ENCODE measurements at places on chromosomes 4 and X.

GRCh38 chrX:136961594-136962135, 72.1 kb downstream of the GPR101 start:
- DNase-seq = no peak

DNA sequence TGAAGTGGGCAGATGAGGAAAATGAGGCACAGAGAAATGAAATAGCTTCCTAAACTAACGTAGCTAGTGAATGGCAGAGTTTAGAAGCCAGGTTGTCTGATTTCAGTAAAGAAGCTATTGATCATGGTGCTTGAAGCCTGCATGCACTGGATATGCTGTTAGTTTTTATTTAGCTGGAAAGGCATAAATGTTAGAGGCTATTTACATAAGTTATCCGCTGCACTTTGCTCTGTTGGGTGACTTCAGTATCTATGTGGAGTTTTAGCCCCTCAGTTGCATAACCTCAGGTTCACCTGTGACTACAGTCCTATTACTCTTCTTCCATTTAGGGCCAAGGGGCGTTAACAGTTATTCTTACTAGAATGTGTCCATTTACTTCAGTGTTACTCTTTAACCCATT, 522.4 kb upstream of the RPS6KA3 start:
- no peak for DNase-seq

- peak; percentile 74 for DNase-seq
Measured at GRCh38 chr4:3442959-3443749, 1.4 kb downstream of the HGFAC start.

GRCh38 chr4:11495291-11495690, 66.6 kb upstream of the HS3ST1 start:
- DNase-seq = no peak

DNA sequence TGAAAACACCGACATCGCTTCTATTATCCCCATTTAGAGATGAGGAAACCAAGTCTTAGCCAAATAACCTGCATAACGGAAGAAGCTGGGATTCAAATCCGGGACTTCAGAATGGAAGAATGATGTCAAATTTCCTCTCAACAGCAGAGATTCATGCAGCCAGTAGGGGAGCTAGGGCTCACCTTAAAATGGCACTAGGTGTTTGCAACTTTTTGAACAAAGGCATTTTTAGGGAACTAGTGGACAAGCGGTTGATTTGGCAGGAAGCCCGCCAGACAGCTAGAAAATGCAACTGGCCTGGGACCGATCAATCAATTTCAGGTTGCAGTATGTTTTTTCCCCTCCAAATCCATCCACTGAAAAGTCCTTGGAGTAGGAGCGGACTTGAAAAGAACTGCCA, 224.2 kb downstream of the PTTG2 start:
- no peak for DNase-seq

GRCh38 chrX:119726900-119727555, 31.4 kb upstream of the SOWAHD start:
- DNase-seq = no peak

- no peak for DNase-seq
Measured at GRCh38 chrX:150573702-150574101, 5.3 kb downstream of the MTM1 start.

GRCh38 chrX:106608016-106608415, 3.8 kb upstream of the RADX start:
- no peak for DNase-seq

DNA sequence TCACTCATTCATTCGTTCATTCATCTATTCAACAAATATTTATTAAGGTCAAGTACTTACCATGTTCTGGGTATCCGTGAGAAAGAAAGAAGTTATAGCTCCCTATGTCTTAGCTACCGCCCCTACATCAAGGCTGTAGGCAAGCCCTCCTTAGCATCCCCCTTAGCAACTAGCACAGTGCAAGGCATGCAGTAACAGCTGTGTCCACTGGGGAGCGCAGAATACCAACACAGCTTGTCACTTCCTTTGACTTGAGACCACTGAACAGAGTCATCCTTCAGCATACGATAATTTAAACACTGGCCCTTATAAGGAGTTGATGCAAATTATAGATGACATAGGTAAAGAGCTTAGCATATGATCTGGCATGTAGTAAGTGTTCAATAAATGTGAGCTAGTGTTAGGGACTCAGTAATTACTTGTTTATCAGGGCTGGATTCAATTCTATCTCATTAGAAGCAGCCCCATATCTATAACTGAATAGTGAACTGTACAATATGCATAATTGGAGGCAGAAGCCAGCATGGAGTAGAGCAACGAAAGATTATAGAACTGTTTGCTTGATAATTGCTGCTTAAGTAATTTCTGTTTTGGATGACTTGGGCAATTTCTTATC, 8.7 kb downstream of the KIAA1210 start:
- peak; percentile 83 for DNase-seq

DNA sequence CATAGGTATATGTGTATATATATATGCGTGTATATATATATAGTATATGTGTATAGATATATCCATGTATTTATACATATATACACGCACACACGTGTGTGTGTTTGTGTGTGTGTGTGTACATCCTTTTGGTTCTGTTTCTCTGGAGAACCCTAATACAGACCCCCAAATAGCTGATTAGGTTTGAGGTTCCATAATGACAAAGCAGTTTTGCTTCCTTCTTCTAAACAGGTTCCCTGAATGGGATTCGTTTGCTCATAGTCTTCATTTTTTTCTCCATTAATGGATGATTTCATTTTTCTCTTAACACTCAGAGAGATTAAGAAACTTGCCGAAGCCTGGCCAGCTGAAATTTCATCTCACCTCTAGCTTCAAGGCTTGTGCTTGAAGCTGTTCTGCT, 234.0 kb upstream of the BCOR start:
- no peak for DNase-seq

GRCh38 chr4:184792950-184793555, 32.7 kb downstream of the ACSL1 start:
- peak; percentile 16 for DNase-seq

GRCh38 chr4:110878413-110878812, 255.5 kb upstream of the PITX2 start:
- no peak for DNase-seq

DNA sequence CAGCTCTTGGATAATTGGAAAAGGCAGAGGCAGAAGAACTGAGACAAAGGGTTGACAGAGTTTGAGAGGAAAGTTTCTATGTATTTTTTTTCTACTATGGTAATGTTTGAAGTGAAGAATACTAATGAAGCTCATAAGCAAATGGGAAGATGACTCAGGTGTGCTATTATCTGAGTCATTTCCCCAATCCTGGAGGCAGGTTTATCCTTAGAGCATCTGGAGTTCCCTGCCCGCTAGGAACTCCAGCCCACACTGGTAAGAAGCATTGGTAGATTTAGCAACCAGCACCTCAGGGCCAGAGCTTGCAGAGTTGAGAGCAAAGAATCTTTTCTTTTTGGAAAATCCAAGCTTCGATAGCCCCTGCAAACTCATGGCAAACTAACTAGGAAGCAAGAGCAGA, 55.2 kb downstream of the DOCK11 start:
- no peak for DNase-seq

GRCh38 chr4:24913119-24913485, 260 bp upstream of the CCDC149 start:
- no peak for DNase-seq

GRCh38 chr4:86034616-86035015, 325.2 kb downstream of the MAPK10 start:
- DNase-seq = no peak

GRCh38 chr4:177505171-177505615, 63.0 kb upstream of the AGA start:
- DNase-seq = peak; percentile 32

GRCh38 chr4:88091378-88091777, 67.1 kb downstream of the ABCG2 start:
- DNase-seq = no peak

GRCh38 chr4:37892641-37893040, 1.8 kb downstream of the TBC1D1 start:
- DNase-seq = no peak

GRCh38 chrX:74295101-74295500, 8.9 kb upstream of the ZCCHC13 start:
- no peak for DNase-seq

GRCh38 chr4:147076179-147076578, 130.5 kb upstream of the TTC29 start:
- DNase-seq = no peak

- DNase-seq = no peak
Measured at GRCh38 chrX:18701621-18702361, 5.7 kb upstream of the PPEF1 start.

DNA sequence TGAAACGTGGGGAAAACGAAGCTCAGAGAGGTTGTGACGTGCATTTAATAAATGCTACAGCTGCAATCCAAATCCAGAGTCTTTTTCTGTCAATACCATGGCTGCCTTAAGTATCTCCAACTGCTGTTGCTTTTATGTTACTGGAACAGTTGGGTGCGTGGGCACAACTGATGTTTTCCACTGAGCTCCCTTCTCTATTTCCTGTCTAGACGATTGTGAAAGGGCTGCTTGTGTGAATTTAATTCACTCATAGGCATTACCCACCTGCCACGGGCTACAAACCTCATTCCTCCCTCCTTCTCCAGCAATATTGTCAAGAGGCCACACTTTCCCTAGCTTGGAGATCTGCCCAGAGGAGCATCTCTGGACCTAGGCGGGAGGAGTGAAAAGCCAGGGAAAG, 526.0 kb downstream of the MID1IP1 start:
- DNase-seq = no peak

- DNase-seq = no peak
Measured at GRCh38 chrX:38318606-38319005, 8.7 kb downstream of the RPGR start.

DNA sequence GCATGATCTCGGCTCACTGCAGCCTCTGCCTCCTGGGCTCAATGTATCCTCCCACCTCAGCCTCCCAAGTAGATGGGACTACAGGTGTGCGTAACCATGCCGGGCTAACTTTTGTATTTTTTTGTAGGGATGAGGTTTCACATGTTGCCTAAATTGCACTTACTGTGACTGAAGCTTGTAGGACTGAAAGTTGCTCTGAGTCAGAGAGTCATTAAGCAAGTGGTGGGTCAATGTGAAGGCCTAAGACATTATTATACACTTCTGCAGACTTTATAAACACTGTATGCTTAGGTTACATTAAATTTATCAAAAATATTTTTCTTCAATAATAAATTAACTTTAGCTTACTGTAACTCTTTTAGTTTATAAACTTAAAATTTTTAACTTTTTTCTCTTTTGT, 170.2 kb downstream of the FAT4 start:
- DNase-seq = no peak

- DNase-seq = peak; percentile 48
Measured at GRCh38 chrX:40573763-40574162, 7.0 kb upstream of the ATP6AP2 start.

DNA sequence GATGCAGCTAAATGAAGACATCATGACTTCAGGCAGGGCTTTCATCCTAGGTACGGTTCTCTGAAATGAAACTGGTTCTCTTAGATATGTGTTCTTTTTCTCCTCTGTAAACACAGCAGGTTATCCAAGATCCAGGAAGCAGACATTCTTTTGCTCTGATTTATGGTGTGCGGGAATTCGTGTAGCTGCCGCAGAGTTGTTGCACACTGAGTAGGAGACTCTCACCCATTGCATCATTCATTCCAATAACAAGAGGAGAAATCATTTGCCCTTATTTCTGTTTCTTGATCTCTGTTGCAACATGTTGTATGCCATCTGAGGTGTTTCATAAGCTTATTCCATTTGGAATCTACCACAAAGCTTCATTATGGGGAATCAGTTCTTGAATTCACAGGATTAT, 133.6 kb upstream of the VCX2 start:
- DNase-seq = no peak

DNA sequence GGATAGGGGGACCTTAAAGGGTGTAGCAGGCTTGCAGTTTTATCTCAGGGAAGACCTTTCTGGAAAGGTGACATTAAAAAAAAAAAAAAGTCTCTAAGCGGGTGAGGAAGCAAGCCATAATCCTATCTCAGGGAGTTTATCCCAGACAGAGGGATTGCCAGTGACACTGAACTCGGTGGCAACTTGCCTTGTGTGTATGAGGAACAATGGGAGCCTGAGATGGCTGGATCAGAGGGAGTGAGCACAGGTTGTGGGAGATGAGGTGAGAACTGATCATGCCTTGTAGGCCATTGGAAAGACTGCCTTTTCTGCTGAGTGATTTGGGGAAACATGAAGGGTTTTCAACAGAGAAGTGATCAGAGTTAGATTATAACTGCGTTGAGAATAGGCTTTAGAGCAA, 31.1 kb downstream of the DTHD1 start:
- no peak for DNase-seq

All from HAP-1 (cell line).